CD4-positive, alpha-beta T cell treated with Interleukin-6 at 100 ng/mL for 8 hours (primary cell): ENCODE measurements at places on chromosomes 16 and 17.

DNA sequence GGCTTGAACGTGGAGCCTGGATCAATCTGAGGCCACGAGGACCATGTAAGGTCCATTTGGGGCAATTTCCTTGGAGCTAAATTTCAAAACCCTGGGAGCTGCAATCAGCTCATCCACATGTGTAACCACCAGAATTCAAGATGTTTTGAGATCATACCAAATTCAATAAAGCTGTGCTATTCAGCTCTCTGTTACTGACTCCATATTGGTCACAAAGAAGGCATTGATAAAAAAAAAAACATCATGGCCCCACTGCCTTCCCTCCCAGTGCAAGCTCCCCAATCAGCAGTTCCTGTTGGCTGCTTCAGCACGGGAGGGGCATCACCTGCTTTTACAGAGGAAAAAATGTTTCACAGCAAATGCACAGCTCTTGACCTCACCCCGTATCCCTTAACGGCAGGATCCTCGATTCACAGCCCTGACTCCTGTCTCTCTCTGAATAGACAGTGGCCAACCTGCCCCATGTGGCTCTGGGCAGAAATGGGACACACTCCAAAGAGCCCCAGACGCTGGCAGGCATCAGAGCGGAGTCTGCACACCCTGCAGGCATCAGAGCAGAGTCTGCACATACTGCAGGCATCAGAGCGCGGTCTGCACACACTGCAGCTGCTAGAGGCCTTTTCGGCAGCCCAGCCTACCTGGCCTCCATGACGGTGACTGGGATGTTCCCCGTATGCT lies 37.1 kb downstream of the FANCA start:
- DNase-seq, result no peak

DNA sequence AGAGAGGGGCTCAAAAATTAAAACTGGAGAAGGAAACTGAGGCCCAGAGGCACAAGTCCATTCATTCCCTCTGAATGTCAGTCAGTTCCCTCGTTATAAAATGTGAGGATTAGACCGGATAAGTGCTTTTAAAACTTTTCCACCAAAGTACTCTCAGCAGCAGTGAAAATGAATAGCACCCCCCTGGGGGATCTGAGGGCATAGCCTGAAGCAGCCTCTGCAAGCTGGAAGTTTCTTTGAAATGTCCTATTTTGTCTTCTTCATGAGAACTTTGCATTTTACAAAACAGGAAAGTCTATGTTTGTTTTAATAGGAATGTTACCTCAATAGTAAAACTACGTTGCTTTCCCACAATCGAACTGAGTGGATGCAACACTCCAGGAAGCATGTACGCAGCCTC lies 273.0 kb downstream of the CEP112 start:
- DNase-seq, result no peak

DNA sequence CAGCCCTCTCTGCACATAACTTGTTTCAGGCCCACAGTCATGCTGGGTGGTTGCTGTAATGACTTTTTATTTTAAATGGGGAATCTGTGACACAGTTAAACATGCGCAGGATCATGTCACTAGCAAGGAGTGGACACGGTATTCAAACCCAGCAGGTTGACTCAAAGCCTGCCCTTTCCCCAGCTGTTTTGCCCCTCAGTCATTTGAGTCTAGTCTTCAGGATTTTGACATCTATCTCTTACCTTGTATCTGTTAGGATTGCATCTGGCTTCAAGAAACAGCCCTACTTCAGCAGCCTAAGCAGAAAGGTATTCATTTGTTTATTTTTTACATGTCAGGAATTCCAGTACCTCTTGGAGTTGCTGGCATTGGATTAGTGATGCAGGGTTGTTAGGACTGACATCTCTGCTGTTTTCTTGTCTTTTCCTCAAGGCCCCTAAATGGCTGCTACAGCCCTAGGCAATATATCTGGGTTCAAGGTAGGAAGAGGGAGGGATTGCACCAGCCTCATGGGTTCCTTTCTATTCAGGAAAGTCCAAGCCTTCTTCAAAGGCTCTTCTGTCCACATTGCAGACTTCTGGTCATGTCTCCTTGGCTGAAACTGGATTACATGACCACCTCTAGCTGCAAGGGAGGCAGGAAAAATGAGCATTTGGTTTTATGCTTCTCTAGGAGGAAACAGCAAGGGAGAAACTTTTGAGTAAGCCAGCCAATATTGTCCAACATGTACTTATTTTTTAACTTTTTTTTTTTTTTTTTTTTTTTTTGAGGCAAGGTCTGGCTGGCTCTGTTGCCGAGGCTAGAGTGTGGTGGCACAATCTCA lies 22.8 kb downstream of the ABCC1 start:
- no peak for DNase-seq

- no peak for DNase-seq
Observed at GRCh38 chr17:1686086-1686485, 1.4 kb upstream of the PRPF8 start.

- DNase-seq, result no peak
Observed at GRCh38 chr17:31568539-31568938, 177.1 kb downstream of the RAB11FIP4 start.

DNA sequence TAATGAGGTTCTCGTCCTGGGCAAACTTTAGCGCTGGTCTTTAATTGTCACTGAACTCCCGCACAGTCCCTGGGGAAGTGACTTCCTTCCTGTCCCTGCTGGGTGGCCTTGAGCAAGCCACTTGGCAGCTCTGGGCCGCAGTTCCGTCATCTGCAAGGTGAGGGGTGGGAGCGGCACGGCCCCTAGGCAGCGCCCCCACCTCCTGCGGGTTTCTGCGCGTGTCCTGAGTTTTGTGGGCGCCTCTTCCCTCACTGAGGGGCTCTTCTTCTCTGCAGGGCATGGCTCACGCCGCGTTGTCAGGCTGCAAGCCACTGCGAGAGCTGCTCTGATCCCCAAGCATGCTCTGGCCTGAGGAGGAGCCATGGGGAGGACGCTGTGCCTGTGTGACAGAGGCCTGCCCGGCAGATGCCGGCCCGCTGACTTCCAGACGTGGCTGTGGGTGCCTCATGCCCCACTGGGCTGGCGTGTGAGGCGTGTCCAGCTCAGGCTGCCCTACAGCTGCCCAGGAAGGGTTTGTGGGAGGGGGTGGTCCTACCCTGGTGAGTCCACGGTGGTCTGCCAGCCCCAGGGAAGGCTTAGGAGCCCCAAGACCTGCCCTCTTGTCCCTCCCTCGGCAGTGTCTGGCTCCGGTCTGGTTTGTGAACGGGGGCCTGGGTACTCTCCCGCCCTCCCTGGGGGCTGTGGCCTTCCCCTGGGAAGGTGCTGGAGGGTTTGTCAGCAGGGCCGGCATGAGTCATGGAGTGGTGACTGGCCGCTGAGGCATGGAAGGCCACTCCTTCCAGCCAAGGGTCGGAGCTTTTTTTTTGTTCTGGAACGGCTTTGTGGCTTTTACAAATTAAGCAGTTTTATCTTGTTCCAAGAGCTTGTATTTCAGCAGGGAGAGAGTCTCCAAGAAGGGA lies 182.0 kb downstream of the SEC14L1 start:
- no peak for DNase-seq

- DNase-seq, result no peak
Observed at GRCh38 chr16:64250866-64251265, 871.0 kb downstream of the CDH11 start.

- DNase-seq, result no peak
Observed at GRCh38 chr16:29921034-29921385, 5.0 kb downstream of the KCTD13 start.

DNA sequence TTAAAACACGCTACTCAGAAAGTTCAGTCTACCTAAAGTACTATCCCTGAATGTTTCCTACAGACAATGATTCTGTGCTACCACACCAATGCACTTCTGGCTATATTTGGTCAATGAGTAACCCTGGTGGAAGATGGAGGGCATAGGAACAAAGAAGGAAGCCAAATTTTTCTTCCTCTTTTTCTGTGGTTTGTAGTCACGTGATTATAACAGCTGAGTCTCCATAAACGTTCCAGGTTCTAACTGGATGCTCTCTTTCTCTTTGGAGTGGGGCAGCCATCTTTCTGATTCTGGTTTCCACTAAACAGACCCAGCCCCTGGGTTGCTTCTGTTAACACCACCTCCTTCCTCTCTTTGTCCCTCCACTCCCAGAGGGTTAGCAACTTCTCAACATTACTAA lies 274.9 kb downstream of the CDH11 start:
- DNase-seq, result no peak

DNA sequence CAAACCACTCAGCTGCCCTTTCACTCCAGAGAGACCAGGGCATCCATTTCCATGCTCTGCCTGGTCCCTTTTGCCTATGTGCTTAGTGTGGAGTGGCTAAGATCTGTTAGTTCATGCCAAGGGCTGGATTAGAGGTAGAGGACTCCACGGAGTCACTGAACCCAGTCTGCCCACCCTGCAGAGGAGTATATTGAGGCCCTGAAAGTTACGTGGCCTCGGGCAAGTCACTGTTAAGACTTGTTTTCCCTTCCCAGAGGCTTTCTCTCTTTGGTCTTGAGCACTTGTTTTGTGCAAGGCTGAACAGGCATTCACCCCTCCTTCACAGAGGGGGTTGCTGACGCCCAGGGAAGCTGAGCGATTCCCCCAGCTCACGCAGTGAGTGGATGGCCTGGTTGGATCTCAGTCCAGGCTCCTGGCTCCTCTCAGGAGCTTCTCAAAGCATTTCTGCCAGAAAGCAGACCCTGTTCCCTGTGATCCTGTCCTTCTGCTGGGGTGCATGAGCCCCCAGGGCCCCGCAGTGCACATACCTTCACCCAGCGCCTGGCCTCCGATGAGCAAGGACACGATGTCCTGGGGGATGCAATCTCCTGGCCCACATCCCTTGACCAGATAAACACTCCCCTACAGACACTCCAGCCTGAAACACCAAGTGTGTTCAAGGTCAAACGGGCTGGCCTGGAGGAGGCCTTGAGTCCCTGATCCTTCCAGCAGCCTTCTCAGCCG lies 153.4 kb upstream of the GSE1 start:
- no peak for DNase-seq

GRCh38 chr16:85114909-85115567 lies 2.8 kb upstream of the CIBAR2 start:
- peak; percentile 63 for DNase-seq

DNA sequence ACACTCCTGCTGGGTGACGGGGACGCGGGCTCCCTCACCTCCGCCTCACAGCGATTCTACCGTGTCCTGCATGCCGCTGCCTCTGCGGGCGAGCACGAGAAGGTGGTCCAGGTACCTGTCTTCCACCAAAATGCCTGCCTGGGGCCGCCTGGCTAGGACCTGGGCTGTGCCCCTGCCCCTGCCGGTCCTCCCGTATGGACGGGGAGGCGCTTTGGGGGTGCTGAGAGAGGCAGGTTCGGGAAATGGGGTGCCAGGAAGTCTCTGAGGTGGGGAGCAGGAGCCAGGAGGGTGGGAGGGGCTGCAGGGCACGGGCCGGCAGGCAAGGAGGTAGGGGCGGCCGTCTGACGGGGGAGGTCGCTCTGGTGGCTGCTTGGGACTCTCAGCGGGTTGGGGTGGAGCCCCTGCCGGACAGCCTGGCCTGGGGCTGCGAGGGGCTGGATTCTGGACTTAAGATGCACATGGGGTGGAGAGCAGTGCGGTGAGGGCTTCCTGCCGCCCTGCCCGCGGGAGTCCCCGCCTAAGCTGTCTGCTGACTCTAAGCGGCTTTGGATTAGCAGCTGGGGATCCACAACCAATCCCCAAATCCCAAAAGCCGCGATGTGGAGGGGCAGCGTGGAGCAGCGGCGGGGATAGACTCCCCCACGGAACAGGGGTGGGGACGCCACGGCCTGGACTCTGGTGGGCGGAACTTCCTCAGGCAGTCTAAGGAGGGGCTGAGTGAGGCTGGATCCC lies 5.8 kb downstream of the CHTF18 start:
- DNase-seq, result no peak

- no peak for DNase-seq
Observed at GRCh38 chr17:80221351-80222105, 1.3 kb downstream of the SLC26A11 start.

GRCh38 chr17:28008513-28008912 lies 34.0 kb upstream of the NLK start:
- no peak for DNase-seq

DNA sequence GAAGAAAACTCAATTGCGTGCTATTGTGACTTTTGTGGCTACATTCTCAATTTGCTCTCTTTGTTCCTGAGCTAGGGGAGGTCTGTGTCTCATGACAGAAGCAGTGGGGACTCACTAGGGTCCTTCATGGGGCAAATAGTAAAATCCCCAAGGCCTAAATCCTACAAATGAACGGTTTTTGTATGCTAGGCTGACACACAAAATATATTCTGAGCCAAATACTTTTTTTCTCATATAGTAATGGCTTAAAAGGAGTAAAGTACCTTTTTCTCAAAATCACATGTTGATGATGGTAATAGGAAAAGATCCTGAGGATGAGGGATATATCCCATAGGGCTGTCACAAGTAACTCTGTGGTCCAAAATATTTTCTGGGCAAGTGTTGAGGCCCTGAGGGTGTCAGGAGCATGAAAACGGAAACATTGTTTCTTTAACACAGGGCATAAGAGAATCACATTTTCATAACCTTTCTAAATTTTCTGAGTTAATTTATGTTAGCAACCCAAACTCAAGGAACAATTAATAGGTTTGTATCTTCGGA lies 77.5 kb upstream of the CNTNAP4 start:
- no peak for DNase-seq

- DNase-seq, result no peak
Observed at GRCh38 chr17:8921147-8921546, 44.4 kb downstream of the PIK3R5 start.

GRCh38 chr17:81918832-81919545 lies 1.0 kb upstream of the SIRT7 start:
- no peak for DNase-seq
